ENCODE measurements at places on chromosomes 5 and 9.

GRCh38 chr5:1727571-1727970 is 72.1 kb downstream of the MRPL36 start:
- DNase-seq, result peak; percentile 43

GRCh38 chr5:66333192-66333591 is 189.1 kb downstream of the SREK1 start:
- no peak for DNase-seq

GRCh38 chr5:150085191-150085912 is 1.0 kb downstream of the CSF1R start:
- DNase-seq, result peak; percentile 28

GRCh38 chr5:102682101-102682647 is 72.9 kb upstream of the PAM start:
- no peak for DNase-seq

DNA sequence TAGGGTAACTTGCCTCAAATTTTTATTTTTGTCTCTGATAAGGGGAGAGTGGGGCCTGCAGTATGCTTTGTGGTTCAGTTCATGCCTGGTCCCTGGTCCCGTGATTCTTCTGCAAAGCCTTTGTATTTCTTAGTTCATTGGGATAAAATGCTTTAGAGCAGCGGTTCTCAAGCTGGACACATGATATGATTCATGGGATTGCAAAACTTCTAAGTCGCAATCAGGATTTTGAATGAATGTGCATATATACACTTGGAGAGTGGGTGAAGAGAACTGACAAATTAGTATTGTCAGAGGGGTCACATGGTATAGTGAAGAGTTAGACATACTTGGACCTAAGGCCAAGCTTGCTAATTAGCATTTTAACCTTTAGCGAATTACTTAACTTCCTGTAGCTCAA is 265.4 kb upstream of the KLF9 start:
- no peak for DNase-seq

DNA sequence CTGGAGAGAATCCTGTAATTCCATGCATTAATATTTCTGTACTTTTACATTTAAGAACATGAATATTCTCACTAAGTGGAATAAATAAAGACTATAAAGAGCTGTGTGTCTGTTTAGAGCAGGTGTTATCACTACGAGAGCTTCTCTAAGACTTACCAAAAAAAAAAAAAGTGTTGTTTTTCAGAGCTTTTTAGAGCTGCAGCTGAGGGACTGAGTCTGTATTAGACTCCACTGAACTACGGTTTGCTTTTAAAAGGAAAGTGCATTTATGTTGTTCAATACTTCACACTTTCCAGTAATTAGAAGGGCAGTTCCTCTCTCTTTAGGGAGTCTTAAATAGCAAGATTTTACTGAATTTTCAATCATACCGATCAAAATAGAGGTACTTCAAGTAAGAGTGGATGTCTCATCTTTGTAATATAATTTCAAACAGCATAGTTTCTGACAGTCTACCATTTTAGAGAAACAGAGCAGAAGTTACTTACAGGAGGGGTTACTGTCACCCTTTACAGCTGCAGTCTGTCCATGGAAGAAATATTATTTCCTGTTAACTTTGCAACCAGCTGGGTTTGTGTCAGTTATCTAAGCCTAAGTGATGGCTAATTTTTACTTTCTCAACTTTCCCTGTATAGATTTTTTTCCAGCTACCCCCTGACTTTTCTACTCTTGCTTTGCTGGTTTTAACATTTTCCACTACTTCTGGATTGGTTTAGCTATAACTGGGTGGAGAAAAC is 2.4 kb downstream of the SYK start:
- no peak for DNase-seq

- DNase-seq, result no peak
These were observed 258.1 kb upstream of the IRX2 start for GRCh38 chr5:3009605-3010004.

DNA sequence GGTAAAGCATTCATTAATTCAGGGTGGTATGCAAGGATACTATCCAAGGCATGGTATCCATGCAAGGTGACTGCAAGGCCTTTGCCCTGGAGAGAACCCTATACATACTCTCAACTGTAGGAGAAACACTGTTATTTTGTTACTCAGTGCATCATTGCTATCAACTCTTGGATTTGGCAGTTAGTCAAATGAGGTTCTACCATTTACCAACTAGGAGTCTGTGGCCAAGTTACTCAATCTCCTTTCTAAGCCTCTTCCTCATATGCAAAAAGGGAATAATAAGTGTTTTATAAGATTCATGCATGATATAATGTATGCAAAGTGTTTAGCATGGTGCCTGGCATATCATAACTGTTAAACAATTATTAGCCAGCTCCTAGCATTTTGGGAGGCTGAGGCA is 4.0 kb downstream of the PCDHGC3 start:
- DNase-seq, result no peak

DNA sequence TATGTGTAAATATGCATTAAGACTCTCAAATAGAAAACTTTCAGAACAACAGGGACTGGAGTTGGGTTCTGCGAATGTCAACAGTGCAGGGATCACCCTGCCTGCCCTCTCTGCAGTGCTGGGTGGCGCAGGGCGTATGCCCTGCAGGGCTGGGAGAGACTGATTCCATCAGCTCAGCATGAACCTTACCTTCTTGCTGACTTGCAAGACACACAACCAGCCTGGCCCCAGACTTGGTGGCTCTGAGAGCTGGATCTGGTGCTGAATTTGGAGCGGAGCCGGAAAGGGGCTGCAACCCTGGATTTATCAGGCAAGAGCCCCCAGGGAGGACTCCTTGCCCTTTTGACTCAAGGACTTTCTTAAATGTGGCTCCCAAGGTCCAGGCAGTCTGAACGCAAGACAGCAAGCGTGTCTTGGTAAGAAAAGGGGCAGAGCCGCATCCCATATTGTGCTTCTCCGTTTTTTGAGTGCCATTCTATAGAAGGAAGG is 376.0 kb upstream of the IRX2 start:
- DNase-seq, result no peak

DNA sequence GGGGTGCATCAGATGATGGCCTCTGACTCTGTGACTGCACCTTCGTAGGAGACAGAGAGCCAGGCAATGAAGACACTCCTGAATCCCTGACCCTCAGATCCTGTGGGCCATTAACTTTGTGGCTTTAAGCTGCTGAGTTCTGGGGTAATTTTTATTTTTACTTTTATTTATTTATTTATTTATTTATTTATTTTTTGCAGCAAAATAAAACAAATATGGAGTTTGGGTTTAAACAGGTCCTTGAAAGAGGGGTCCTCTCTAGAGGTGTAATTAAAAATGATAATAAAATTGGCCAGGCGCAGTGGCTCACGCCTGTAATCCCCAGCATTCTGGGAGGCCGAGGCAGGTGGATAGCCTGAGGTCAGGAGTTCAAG is 104.9 kb upstream of the RAPGEF1 start:
- no peak for DNase-seq

GRCh38 chr9:110622368-110622767 is 42.8 kb upstream of the SVEP1 start:
- DNase-seq, result no peak

DNA sequence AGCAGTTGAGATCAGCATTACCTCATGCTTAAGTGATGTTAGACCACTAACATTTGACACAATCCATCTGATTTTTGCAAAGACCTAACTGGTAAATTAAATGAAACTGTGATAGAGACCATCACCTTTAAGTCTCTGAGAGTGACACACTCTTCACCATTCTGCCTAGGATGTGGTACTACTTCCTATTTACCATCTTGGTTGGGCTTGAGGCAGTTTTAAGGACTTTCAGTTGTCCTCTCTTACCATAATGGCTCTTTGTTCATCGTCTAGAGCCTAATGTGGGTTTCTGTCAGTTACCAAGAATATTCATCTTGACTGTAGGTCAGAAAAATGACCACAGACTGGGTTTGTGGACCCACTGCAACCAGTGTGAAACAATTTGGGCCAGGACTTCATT is 158.1 kb downstream of the CETN3 start:
- DNase-seq, result no peak

GRCh38 chr9:85014292-85014691 is 344.8 kb downstream of the NTRK2 start:
- no peak for DNase-seq

- no peak for DNase-seq
These were observed 576.2 kb downstream of the BNC2 start for GRCh38 chr9:16294133-16294770.

- DNase-seq, result no peak
These were observed 341.6 kb downstream of the ZNF608 start for GRCh38 chr5:124404796-124405195.

DNA sequence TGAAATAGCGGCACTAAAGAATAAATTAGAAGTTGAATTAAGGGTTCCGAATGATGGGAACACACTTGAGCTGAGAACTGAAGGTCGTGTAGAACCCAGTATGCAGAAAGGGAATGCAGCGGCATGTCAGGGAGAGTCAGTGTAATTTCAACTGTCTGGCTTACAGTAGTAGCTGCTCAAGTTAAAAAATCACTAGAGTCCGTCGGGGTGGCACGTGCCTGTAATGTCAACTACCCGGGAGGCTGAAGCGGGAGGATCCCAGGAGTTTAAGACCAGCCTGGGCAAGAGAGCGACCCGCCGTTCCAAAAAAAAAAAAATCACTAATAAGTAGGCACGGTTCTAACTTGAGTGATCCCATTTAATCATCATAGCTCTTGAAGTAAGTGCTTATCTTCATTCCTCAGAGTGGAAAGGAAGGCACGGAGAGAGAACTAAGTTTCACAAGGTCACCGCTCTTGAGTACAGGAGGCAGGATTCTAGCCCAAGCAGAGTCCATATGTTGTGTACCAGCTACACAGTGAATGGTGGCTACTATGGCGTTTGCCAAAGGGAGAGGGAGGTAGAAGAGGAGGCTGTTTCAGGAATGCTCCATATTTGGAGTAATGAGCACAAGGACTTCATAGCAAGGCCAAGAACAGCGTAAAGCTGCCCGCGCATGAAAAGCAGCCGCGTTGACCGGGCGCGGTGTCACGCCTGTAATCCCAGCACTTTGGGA is 831 bp downstream of the RMRP start:
- DNase-seq, result no peak

DNA sequence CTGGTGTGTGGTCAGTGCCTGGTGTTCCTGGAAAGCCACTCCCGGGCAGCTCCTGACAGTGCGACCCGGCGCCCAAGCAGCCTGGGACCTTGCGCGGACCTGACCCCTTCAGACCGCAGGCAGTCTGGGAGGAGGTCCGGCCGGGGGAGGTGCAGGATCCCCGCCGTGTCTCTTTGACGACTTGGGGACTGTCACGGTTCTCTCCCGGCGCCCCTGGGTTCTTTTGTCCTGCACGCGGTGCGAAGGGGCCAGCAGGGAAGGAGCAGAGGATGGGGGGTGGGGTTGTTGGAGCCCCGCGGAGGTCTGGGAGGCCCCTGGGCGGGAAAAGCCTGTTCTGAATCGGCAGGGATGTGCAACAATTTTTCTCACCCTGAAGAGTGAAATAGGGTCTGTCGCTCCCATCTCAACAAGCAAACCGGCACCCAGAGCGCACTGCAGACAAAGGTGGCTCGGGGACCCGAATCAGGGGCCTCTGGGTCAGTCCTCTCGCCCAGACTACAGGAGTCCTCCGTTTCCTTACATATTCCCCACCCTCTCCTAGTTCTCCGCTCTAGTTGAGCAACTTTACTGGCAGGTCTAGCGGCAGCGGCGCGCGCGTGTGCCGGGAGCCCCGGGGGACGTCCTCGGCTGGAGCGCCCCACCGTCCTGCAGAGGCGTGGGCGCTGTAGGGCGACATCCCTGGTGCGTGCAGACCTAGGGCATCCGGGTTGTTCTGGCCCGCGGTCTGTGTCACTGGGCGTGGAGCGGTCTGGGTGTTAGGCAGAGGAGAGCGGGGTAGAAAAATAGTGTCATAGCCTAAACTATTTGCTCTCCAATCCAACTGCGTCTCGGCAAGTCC is 1.2 kb downstream of the VCAN start:
- peak; percentile 66 for DNase-seq

DNA sequence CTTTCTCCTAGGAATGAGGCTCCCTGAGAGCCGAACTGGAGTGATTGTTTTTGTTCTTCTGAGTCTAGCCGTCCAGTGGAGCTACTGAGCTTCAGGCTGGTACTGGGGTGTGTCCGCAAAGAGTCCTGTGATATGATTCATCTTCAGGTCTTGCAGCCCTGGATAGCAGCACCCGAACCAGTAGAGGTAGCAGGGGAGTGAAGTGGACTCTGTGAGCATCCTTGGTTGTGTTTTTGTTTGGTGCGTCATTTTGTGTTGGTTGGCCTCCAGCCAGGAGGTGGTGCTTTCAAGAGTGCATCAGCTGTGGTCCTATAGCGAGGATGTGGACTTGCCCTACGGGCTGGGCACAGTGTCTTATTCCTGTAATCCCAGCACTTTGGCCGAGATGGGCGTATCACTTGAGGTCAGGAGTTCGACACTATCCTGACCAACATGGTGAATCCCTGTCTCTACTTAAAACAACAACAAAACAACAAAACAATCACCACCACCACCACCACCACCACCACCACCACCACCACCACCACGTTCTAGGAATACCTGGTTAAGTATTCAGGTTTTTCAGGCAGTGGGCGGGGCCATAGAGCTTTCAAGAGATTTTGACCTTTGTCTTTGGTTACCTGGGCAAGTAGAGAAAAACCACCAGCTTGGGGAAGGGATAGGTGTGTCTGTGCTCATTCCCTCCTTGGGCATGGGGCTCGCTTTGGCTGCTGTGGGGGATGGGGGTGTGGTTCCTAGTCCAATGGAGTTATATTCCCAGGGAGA is 154.0 kb downstream of the WDR70 start:
- DNase-seq, result no peak

DNA sequence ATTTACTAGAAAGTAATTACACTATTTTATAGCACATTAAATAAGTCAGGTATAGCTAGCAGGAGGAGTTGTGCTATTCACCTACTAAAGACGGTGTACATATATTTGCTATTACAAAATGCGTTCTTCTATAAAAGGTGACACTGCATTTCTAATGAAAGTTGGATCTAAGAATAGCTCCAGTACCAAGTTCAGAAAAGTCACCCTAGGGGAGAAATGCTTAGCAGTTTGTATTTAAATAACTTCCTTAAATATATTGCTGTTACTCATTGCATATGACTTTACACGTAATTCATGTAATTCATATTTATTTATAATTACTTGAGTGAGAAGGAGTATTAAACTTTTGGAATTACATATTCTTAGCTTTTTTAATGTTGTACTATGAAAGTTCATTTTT is 7.0 kb upstream of the SUB1 start:
- no peak for DNase-seq

GRCh38 chr5:91928754-91929521 is 545.8 kb upstream of the ARRDC3 start:
- DNase-seq, result no peak

GRCh38 chr9:34384368-34385165 is 7.9 kb upstream of the MYORG start:
- DNase-seq, result peak; percentile 15
